Activated CD4-positive, alpha-beta T cell treated with anti-CD3 and anti-CD28 coated beads, Interleukin-2, Interleukin-4, amounts not matched to agents 100 ng/mL and 50 ng/mL, durations not matched to agents 16 hours and 8 hours (primary cell): ENCODE measurements at places on chromosomes 11 and 22.

- peak; percentile 30 for DNase-seq
Measured at GRCh38 chr11:112156956-112157766, 6.7 kb downstream of the IL18 start.

GRCh38 chr22:45435544-45436139 is 22.1 kb downstream of the RIBC2 start:
- peak; percentile 83 for DNase-seq

DNA sequence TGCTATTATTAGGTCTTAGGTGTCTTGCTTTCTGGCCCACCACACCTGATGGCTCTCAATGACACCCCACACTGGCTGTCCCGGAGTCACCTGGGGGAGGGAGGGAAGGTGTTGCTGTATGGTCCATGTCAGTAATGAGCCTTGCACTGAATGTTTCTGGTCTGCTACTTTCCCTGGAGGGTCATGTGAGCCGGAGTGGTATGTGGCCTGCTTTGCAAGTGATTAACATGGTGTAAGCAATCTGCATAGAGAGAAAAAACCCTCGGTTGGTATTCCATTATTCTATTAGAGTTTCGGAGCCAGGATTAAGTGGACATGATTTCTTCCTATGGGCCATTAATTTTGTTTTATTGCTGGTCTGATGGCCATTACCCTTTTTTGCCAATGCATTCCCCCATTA is 63.9 kb downstream of the PKNOX2 start:
- no peak for DNase-seq

- DNase-seq = no peak
Measured at GRCh38 chr11:106262852-106263251, 185.4 kb downstream of the AASDHPPT start.

DNA sequence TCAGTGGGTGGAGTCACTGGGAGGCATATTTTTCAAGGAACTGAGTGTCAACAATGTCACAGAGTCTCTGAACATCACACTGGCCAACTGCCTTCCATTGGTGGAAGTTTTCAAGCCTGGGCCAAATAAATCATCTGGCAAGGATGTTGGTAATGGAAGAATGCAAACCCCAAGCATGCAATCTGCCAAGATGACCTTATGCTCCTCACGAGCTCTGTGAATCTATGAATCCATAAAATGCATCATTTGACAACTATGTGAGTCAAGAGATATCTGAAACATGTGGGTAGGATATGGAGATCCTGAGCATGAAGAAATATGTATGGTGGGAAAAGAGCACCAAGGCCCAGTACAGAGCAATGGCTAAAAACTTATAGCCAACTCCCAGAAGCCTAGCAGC is 122.2 kb downstream of the PLEKHA7 start:
- no peak for DNase-seq

- no peak for DNase-seq
Measured at GRCh38 chr22:30881361-30882183, 87.0 kb downstream of the MORC2 start.

- no peak for DNase-seq
Measured at GRCh38 chr11:112612250-112612849, 348.9 kb upstream of the NCAM1 start.

DNA sequence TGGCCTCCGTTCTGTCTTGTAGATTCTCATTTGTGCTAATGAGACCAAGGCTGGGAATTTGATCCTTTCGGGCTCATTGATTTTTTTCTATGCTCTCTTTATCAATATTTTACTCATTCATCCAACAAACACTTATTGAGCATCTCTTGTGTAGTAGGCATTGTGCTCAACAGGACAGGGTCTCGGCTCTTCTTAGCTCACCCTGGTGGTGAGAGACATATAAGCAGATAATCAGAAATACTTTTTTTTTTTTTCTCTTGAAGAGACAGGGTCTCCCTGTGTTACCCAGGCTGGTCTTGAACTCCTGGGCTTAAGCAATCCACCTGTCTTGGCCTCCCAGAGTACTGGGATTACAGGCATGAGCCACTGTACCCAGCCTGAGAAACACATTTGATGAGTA is 48.0 kb upstream of the SLC5A1 start:
- no peak for DNase-seq

DNA sequence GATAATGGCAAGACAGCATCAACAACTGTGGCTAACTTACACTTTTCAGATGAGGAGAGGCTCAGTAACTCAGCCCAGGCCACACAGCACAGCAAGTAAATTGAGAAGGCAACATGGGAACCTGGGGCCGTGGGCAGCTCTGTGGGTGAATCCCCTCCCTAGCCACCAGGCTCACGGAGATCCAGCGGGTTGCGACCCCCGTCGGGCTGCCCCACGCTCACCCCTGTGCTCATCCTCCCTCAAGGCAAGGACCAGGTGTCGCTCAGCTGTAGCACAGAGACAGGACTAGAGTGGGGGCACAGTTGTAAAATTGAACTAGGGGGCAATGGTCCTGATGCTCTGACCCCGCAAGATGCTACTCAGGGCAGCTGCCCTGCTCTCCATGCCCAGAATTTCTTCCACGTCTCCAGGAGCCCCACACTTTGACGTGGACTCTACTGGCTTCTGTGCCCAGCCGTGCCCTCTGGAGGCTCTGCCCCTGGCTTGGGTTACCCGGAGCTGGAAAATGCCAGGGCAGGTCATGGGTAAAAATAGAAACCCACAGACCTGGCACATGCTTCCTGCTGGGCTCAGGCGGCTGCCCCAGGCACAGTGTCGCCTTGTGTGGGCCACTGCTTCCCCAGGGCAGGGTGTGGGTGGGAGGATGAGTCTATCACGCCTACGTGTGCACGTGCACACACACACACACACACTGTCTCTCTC is 9.0 kb downstream of the TUBA8 start:
- DNase-seq = no peak

DNA sequence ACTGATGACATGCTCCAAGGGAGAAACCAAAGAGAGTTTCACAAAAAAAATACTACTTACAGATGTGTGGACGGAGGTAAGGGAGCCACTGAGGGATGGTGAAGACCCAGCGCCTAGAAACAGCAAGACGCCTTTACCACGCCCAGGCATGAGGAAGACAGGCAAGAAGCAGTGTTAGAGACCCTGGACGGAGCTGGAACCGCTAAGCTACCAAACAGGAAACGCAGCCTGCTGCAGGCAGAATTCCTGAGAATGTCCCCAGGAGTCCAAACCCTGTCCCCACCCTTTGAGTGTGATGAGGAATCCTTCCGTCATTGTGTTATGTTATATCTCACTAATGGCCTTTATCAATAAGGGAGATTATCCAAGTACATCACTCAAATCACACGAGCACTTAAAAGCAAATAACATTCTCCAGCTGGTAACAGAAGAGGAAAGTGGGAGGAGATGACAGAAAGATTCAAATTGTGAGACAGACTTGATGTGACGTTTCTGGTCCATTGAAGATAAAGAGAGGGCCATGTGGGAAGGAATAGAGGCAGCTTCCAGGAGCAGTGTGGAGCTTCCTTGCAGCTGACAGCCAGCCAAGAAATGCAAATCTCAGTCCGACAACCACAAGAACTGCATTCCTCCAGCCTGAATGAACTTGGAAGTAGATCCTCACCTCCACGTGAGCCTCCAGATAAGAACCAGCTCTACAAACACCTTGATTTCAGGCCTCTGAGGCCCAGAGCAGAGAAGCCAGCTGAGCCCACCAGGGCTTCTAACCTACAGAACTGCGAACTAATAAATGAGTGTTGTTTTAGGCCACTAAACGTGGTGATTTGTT is 19.1 kb downstream of the FAM181B start:
- DNase-seq = no peak

DNA sequence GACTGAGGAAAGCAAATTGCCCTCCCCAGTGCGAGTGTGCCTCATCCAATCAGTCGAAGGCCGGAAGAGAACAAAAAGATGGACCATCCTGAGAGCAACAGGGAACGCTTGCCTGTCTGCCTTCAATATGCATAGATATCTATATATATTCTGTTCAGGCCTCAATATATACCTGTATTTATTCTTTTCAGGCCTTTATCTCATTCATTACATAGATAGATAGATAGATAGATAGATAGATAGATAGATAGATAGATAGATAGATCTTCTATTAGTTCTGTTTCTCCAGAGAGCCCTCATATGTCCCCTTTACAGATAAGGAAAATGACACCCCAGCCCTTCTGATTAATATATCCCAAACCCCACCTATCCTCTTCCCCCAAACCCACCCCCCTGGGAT is 55.1 kb upstream of the LMO2 start:
- DNase-seq = no peak

GRCh38 chr11:639332-639955 is 2.4 kb downstream of the DRD4 start:
- no peak for DNase-seq

- DNase-seq = no peak
Measured at GRCh38 chr11:102582140-102582539, 43.0 kb downstream of the MMP20 start.

GRCh38 chr11:73372375-73372993 is 3.7 kb upstream of the RELT start:
- no peak for DNase-seq

- no peak for DNase-seq
Measured at GRCh38 chr22:50310031-50310722, 2.7 kb upstream of the PLXNB2 start.

- DNase-seq = no peak
Measured at GRCh38 chr22:18067548-18068341, 10.0 kb upstream of the PEX26 start.

DNA sequence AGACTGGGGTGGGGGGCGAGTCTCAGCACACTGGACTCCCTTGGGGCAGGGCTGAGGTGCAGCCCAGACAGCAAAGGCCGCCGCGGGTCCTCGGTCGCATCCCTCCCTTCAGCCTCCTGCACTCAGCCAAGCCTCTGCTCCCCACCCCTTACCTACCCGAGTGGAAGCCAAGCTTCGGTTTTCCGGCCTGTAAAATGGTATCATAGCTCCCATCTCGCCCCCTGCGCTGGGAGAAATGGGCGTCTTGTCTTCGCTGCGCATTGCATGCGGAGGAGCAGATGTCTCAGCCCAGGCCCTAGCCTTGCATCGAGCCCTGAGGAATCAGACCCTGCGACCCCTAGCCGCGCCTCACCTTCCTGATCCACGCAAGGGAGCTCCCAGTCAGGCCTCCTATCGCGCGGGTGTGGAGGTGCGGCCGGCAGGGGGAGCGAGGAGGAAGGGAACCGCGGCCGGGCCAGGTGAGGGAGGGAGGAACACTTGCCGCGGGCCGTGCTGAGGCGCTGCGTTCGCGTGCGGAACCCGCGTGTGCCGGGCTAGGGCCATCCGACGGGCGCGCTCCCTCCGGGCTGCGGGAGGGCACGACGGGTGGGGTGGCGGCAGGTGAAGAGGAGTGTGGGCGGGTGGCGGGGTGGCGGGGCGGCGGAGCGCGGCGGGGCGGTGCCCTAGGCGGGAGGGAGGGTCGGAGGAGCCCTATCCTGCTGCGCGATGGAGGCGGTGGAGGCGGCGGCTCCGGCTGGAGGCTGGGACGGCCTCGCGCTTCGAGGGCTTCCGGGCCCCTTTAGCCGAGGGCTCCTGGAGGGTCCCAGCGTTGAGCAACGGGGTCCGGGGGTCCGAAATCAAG is 4.1 kb upstream of the TBX1 start:
- peak; percentile 30 for DNase-seq

DNA sequence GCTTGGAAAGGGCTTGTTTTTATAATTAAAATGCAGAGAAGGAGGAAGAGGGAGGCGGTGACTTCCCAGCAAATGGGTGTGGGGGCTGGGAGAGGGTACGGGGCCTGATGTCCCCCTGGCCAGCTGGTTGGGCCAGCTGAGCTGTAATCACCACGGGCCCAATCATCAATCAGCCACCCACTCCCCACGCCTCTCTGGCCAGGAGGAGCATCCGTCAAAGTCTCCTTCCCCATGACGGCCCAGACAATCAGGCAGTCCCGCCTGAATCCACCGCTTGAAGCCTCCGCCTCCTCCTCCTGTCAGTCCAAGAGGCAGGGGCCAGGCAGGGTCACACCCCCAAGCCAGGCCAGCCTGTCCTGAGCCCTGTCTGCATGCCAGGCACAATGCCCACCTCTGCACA is 13.3 kb upstream of the CABP7 start:
- no peak for DNase-seq

- DNase-seq = no peak
Measured at GRCh38 chr11:86719781-86720463, 47.5 kb upstream of the ME3 start.

DNA sequence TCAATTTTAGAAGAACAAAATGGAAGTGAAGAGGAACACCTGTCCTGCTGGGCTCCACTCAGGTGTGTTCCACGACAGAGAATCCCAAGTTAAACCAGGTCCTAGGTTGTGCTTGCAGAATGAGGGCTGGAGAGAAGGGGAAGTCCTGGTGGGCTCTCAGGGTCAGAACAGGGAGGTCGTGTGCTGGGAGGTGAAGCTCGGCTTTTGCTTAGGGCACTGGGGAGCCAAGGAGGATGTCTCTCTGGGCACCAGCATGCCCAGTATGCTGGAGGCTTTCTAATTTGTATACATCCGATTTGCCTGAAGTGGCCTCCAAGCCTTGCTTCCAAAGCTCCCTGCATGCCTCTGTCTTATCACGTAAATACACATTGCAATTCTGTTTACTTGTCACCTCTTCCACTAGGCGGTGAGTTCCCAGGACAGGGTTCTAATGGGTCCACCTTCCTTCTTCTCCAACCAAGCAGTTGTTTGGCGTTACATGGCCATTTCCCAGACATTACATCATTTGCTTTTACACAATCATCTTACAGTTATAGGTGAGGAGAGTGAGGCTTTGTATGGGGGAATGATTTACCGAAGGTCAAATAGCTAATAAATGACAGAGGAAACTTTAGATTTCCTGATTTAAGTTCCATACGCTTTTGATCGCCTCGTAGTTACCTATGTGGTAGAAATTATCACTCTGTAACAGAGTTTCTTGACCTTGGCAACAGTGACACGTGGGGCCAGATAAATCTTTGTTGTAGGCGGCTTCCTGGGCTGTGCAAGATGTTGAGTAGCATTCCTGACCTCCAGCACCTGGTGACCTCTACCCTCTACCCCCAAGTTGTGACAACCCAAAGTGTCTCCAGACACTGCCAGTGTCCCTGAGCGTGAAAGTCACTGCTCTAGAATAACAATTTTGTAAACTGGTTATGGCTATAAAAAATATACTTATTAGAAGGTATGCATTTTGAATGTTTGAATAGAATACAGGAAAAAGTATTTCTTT is 901.5 kb downstream of the TBC1D22A start:
- no peak for DNase-seq

- peak; percentile 82 for DNase-seq
Measured at GRCh38 chr22:45645526-45646414, 25.9 kb upstream of the ATXN10 start.

- no peak for DNase-seq
Measured at GRCh38 chr22:33261699-33262098, 203.5 kb upstream of the SYN3 start.

- no peak for DNase-seq
Measured at GRCh38 chr11:390175-390574, 3.8 kb upstream of the PKP3 start.
